ENCODE measurements at places on chromosomes 11 and 22. TPM values are rescaled to one million over a fixed set of nuclear protein-coding genes. Genes with fewer than 3 reads are reported as not detected.

RTN4RL2 gene
- 0.61 TPM for polyA plus RNA-seq

IFT27 gene
- 7.4 TPM for polyA plus RNA-seq

SMTN gene
- 36.5 TPM for polyA plus RNA-seq

OR6M1 gene
- polyA plus RNA-seq = not detected

DNA sequence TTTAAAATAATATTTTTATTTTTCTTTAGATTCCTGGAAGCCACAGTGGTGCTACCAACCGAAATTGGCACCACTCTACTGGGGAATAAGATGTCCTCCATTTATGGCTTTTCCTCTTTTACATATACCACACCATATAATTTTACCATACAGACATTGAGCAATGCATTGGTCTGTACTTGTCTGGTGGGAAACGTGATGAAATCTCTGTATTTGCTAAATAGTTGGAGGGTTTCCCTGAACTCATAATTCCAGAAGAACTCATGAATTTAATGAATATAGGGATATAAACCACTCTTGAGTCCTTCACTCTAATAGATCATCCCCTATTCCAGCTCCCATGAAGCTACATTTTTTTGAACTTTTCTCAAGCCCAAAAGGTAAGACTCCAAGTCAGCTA lies 28.0 kb upstream of the MMP13 start:
- H3K36me3 ChIP-seq = no peaks in the 10 kb centered on the region
- no peak overlapping the region for H3K27ac ChIP-seq
- no peaks in the 10 kb centered on the region for H3K27me3 ChIP-seq

GRCh38 chr22:36443198-36443770 lies 38.2 kb downstream of the TXN2 start:
- no peak overlapping the region for H3K27ac ChIP-seq
- no peaks in the 10 kb centered on the region for H3K27me3 ChIP-seq

GRCh38 chr11:2095542-2095941 lies 43.6 kb downstream of the IGF2 start:
- DNase-seq = no peak
- H3K4me1 ChIP-seq = peaks cover 29% of the 10 kb centered on the region

DNA sequence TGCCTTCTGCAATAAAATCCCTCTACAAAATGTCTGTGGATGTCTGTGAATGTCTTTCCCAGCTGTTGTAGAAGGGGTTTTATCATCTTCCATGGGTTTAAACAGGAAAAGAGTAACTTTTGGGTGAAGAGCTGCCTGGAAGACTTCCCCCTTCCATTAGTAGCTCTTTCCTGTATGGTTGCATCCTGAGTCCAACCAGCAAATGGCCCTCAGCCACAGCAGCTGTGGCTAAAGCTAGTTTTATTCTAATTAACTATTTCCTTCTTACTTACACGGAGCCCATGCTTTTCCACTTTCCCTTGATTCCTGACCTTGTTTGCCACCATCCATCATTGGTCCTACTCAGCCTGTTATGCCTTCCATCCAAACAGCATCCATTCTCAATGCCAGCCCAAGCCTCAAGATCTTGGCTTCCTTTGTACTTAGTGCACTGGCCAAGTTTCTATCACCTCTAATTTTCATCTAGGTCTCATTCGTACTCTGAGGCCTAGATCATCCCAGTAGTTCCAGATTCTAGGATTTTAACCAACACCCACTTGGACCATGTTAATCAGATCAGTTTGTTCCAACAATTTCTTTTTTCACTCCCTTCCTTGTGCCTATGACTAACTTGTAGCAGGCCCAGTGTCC lies 41.5 kb upstream of the CADM1 start:
- H3K36me3 ChIP-seq = no peaks in the 10 kb centered on the region
- H3K4me1 ChIP-seq = no peaks in the 10 kb centered on the region
- H3K27ac ChIP-seq = no peak overlapping the region
- DNase-seq = no peak
- no peaks in the 10 kb centered on the region for H3K27me3 ChIP-seq
- no peak overlapping the region for H3K4me3 ChIP-seq

DNA sequence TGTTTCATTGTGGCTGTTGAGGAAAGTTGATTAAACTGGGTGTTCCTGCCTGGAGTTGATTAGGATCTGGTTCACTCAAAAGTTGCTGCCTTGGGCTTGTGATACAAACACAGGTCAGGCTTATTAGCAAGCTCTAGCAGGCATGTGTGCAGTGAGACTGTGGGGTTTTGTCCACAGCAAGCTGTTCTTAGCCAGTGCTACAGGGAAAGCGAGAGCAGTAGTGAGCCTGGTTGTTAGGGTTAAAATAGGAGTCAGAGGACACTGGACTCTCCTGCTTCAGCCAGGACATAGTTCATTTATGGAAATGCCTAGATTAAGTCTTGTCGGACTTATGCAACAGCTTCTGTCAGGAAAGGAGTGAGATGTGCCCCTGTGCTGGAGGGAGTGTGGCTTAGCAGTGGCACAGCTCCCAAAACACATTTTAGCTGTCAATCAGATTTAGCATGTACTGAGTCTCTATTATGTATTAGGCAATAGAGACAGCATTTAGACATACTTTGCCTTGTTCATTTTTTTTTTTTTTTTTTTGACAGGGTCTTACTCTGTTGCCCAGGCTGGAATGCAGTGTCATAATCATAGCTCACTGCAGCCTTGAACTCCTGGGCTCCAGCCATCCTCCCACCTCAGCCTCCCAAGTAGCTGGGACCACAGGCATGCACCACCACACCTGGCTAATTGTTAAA lies 8.7 kb downstream of the SNRPD3 start:
- peak overlapping the region; percentile 78 for H3K27ac ChIP-seq
- no peak for DNase-seq
- peak overlapping the region; percentile 12 for H3K4me3 ChIP-seq
- peaks cover 47% of the 10 kb centered on the region for H3K4me1 ChIP-seq
- no peaks in the 10 kb centered on the region for H3K27me3 ChIP-seq
- H3K36me3 ChIP-seq = peaks cover 41% of the 10 kb centered on the region
